ENCODE measurements at places on chromosomes 7 and 10. TPM values are rescaled to one million over a fixed set of nuclear protein-coding genes. Genes with fewer than 3 reads are reported as not detected.

Gene HNRNPA2B1
- 704 TPM for total RNA-seq

Gene COL26A1
- not detected for total RNA-seq

Gene OPALIN
- not detected for total RNA-seq

Gene PIK3AP1
- total RNA-seq, result 6.3 TPM

Gene GHITM
- 119 TPM for total RNA-seq

Gene DOCK4
- total RNA-seq, result 0.44 TPM

Gene SH2D4B
- total RNA-seq, result 0.17 TPM

Gene CHPF2
- total RNA-seq, result 51.9 TPM

Gene KLHL7
- 13.1 TPM for total RNA-seq

Gene TMEM229A
- total RNA-seq, result not detected
